Stimulated activated CD4-positive, alpha-beta T cell treated with anti-CD3 and anti-CD28 coated beads, Interleukin-15, amount 100 ng/mL, for 48 hours (primary cell): ENCODE measurements at places on chromosomes 1 and 21.

GRCh38 chr1:74571493-74571800, 59.0 kb upstream of the LRRC53 start:
- DNase-seq = no peak

DNA sequence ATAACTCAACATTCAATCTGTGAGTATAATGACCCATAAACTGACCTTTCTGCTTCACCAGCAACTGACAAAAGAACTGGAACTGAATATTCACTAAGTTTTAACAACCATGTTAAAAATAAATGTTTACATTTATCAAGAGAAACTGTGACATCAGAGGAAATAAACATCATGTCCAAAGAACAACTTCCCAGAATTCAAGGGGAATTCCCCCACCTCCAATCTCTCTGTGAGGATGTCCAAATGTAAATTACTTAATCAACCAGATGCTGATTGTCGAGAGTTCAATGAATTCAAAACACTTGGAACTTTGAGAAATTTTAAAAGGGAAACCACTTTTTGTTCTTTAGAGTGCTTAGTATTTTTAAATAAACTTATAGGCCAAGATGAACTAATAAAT, 365.6 kb upstream of the ADGRL2 start:
- no peak for DNase-seq

DNA sequence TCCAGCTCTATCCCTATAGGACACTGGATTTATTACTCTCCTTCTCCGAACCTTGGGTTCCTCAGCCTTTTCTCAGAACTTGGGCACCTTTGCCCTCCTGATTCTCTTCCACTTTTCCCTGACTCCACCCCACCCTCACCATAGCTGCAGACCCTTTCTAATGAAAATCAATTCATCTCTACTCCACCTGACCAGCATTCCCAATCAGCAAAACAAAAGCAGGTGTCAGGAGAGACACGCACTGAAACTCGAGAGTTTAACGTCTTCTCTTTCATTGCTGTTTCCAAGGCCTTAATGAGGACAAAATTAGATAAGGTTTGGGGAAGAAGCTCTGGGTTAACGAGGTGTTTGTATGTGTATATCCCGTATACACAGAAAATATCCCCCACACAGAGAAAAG, 208.8 kb downstream of the PLPP3 start:
- no peak for DNase-seq

- no peak for DNase-seq
These were observed 144.8 kb downstream of the ST6GALNAC3 start for GRCh38 chr1:76219366-76219818.

DNA sequence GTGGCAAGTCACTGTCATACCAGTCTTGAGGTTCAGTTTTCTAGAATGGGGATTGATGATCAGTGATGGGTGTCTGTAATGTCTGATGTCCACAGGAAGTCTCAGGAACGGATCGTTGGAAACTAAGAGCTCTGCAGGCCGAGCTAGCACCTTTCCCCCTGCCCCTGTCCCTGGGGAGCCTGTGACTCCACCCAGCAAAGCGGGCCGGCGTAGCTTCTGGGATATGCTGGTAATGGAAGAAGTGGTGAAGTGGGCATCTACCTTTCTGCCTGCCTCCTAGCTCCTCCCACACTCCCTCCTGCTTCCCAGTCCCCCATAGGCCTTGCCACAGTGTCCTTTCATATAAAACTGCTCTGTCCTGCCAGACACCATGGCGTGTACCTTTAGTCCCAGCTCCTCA, 13.4 kb downstream of the HYI start:
- no peak for DNase-seq

- DNase-seq = no peak
These were observed 6.2 kb downstream of the PAX7 start for GRCh38 chr1:18636596-18637508.
